RPMI7951 (cell line): ENCODE measurements at places on chromosomes 1 and 21. TPM values are rescaled to one million over a fixed set of nuclear protein-coding genes. Genes with fewer than 3 reads are reported as not detected.
A peak's percentile ranks its signal among the peaks of the same experiment; 100 is the strongest.

GRCh38 chr1:2817784-2818564 is 16.5 kb upstream of the TTC34 start:
- no peak for DNase-seq

DNA sequence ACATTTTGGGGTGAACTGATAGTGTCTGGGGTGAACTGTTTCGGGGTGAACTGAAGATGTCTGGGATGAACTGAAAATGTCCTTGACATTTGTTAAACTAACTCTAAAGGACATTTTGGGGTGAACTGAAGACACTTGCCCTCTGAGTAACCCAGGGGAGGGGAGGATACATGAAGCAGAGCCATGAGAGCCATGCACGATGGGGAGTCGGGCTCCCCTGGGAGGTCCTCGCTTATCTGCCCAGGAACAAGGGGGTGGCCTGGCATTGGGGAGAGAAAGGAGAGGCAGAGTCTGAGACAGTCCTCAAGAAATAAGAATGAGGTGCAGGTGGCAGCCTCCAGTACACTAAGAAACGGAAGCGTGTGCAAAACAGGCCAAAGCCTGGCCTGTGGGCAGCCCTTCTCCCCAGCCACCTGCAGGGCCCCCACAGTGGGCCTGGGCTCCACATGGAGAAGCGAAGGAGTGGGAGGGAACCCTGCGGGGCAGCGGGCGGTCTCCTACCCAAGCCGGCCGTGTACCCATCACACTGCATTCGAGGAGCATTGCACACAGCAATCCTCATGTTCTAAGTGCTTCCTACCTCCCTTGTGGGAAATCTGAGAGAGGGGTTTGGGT is 24.2 kb downstream of the RSPH1 start:
- DNase-seq: no peak

GRCh38 chr1:213861841-213862240 is 125.9 kb upstream of the PROX1 start:
- no peak for DNase-seq

DNA sequence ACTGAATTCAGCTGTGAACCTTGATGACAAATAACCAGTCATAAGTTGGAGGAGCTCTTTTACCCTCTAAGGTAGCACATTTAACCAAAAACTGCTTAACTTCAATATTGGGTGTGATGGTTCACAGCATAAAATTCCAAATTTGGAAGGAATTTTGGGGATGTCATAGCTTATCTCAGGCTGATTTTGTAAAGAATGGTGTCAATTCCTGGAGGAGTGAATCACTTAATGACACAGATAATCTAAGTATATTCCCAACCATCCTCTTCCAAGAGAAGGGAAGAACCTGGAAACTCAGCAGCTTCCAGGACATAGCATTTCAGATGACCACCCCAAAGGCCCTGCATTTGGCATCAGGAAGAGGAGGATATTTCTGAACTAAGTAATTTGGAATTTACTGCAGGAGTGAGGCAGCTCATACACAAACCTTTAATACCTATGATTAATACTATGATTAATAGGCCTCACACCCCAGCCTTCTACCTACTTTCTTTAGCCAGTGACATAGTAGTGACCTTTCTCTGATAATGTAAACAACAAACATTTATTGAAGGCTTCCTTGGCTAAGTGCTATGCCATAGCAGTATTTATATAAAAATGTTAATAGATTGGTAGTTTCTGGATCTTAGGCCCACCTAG is 14.5 kb downstream of the GLUL start:
- no peak for DNase-seq

- DNase-seq: no peak
Observed at GRCh38 chr21:46585191-46585953, 19.5 kb downstream of the S100B start.

DNA sequence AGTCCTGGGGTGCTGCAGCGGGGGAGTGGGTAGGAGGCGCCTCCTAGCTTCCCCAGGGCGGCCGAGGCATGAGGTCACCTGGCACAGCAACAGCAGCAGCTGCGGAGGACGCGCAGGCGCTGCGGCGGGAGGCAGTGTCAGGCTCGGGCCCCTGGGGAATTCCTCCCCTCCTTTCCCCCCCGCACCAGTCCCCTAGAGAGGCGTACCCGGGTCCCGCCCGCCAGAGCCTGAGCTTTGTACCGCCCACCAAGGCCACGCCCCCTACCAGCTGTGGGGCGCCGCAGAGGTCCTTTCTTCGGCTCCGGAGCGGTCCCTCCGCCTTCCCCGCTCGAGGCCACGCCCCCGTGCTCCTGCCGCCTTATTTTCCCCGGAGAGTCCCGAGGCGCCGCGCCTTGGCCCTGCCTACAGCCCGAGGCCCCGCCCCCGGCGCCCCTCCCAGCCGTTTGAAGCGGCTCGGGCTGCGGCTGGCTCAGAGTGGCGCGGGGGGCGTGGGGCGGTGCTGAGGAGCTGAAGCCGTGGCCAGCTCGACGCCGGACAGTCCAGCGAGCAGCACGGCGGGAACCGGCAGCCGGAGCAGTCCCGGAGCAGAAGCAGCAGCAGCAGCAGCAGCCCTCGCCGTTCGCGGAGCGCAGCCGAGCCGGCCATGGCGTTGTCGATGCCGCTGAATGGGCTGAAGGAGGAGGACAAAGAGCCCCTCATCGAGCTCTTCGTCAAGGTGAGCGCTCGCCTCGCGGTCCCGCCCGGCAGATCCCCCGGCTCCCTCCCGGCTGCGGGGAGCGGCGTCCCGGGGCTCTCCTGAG is at the start of gene CLIC4:
Gene CLIC4, plus strand, starts transcription at position 537 of the 800 bp plus-strand sequence. Its CDS starts 107 bp downstream, at position 644.
- peak; percentile 99 for DNase-seq

DNA sequence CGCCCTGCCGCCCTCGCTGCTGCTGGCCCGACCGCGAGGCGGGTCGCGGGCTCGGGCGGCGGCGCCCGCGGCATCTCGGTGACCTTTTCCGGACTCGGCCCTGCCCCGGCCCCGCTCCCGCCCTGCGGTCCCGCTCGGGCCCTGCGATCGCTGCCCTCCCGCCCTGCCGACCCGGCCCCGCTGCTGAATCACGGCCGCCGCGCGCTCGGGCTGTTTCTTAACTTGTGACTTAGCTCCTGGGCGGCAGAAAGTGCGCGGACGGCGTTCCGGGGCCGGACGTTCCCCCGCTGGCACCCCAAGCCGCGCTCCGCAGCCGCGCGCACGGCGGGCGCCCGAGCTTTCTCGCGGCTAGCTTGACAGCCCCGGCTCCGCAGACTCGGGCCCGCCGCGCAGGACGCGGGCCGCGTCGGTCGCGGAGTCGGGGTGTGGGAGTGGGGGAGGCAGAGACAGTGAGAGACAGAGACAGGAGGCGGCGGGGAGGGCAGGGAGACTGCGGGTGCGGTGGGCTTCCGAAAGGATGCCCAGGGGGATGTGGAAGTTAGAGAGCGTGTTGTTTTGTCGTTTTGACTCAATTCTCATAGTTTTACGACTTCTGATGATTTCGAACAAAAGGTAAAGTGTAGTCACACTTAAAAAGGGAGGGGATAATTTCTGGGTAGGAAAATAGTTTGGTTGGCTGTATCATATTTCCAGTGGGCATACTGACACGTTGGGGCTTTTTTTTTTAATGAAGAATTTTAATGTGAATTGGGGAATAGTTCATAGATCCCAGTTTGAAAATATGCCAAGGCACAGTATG is 49.8 kb downstream of the PRDM2 start:
- DNase-seq: peak; percentile 62

GRCh38 chr1:216221260-216221700 is 202.0 kb downstream of the USH2A start:
- peak; percentile 62 for DNase-seq

DNA sequence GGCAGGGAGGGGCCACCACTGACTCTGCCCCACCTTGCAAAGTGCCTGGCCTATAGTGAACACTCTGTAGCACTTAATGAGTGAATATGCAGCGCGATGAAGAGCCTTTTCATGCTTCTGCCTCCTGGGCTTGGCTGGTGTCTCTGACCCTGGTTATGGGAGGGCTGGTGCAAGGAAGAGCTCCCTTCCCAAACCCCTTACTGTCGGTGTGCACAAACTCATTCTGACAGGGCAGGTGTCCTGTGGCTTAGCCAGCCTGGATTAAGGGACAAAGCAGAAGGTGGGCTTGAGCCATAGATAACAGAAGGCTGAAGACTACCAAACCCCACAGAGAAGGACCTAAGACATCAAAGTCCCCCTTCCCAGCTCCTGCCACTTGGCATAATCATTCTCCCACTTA is 2.0 kb upstream of the NCMAP start:
- DNase-seq: no peak

GRCh38 chr1:92367496-92367895 is 68.6 kb downstream of the RPAP2 start:
- DNase-seq: no peak

- DNase-seq: no peak
Observed at GRCh38 chr1:116161390-116161789, 50.2 kb downstream of the MAB21L3 start.

DNA sequence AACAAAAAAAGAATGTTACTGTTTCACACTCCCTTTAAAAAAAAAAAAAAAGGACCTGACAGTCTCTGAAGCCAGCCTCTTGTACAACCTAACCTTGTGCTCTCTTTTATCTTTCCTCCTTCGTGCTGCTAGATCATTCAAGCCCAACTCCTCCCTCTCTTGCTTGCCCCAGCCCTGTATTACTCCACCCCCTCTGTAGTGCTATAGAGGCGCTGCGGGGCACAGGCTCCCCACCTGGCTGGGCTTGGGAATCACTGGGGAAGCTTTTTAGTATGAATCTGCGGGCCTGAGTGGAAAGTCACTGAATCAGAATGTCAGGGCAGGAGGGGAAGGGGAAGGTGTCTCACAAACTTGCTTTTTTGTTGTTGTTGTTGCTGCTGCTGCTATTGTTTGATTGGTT is 383.7 kb upstream of the CAMK1G start:
- DNase-seq: no peak

DNA sequence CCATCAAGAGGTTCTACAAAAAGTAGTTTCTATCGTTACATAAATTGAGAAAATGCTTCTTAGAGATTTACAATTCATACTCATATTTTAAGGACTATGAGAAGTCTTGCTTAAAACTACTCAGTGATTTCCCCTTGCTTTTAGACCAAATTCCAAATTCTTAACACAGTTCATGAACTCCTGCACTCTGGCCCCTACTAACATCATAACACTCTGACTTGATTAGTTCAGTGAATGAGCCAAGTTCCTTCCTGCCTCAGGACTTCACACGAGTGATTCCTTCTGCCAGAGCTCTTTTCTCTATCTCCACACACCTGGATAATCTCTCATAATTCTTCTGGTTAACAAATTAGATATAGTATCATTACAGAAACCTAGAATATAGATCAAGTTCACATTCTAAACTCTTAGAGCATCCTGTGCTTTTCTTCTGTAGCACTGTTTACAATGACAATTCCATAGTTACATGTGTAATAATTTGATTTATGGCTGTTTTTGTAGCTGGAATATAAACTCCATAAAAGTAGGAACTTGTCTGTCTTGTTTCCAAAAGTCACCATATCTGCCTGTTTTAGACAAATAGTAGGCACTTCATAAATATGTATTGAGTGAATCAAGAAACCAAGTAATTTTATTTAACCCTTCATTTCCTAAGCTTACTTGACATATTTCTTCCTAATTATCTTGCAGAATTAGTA is 59.9 kb downstream of the NUF2 start:
- DNase-seq: no peak

DNA sequence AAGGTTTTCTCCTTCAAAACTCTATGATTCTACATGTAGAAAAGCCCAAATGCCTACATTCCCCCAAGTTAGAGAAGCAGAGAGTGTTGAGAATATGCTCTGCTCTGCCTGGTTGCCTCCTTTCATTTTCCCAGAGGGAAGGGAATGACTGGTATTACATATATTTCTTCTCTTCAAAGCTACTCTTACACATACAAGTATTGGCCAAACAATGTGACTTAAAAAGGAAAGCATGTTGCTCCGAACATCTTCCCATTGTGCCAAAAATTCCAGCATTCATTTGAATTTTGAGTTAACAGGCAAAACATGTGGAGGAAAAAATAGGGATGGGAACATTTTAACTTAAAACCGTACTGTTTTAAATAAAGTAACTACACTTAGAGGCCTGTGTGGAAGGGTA is 125.2 kb downstream of the COQ8A start:
- DNase-seq: no peak

DNA sequence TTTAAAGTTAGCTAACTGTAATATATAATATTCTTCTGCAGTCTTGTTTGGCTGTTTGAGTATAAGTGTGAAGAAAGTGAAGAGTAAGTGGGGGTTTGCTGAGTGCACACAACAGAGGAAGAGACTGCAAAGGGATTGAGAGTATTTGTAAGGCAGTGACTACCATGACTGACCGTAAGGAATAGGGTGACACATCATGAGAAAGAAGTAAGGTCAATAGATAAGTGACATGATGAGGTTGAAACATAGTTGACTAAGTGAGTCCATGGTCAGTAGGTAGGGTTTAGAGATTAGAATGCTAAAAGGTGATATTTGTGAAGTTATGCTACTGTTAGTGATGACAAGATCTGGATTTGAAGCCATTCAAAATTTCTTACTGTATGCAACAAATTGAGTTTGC is 27.7 kb downstream of the WARS2 start:
- DNase-seq: no peak

- no peak for DNase-seq
Observed at GRCh38 chr1:102884238-102884637, 224.1 kb downstream of the COL11A1 start.

DNA sequence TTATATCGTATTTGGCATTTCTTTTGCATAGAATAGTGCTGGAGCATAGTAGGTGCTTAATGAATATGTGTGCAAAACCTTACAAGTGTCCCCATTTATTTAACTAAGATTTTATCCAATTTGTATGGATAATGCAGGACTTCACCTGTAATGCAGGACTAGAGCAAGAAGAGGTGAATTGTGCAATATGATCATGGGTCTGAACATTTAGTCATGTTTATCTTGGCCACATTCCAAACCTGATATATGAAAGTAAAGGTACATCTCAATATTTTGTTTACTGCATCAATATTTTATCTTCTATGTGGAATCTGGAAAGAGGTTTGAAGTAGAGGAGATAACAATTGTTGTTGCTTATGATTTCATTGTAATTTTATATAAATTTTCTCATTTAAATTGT is 1626.7 kb upstream of the B3GALT2 start:
- DNase-seq: no peak

DNA sequence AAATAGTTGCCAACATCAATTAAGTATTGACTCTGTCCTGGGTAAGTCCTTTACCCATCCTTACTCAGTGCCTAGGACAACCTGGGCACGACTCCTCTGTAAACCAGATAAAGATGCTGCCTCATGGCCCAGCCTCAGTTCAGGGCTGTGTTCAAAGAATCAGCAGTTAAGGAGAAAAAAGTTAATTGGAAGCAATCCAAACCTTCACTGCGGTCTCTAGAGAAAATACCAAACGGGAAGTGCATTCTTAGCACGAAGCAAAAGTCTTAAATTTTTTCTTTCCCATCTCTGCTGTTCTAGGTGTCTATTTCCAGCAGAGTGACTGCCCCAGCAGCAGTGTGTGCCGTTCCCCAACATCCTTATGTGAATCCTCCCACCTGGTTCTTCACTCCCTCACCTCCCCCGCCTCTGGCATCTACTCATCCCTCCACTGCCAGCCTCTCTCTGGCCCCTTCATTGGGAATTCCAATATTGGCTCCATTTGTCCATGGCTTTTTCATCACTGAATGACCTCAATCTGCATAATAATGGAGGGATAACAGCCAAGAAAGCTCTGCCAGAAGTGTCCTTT is 23.2 kb downstream of the KANK4 start:
- DNase-seq: peak; percentile 79

Gene SGIP1
- under 0.01 TPM in 1 of 2 replicates, not detected in the other for total RNA-seq

Gene ACTL8
- 0.20 and 0.48 TPM in 2 replicates for total RNA-seq

Gene PANK4
- 15.0 and 17.6 TPM in 2 replicates for total RNA-seq

Gene OXCT2
- total RNA-seq: 1.9 and 2.6 TPM in 2 replicates

Gene AK5
- 6.5 and 8.0 TPM in 2 replicates for total RNA-seq

Gene HSD3B1
- not detected in 2 replicates for total RNA-seq

Gene OR2W3
- total RNA-seq: 0.24 TPM in 1 of 2 replicates, not detected in the other

Gene OR6P1
- not detected in 2 replicates for total RNA-seq

Gene RASSF5
- total RNA-seq: 0.24 and 0.59 TPM in 2 replicates

Gene FCRL2
- not detected in 2 replicates for total RNA-seq
